ENCODE measurements at places on chromosomes 4 and X.

DNA sequence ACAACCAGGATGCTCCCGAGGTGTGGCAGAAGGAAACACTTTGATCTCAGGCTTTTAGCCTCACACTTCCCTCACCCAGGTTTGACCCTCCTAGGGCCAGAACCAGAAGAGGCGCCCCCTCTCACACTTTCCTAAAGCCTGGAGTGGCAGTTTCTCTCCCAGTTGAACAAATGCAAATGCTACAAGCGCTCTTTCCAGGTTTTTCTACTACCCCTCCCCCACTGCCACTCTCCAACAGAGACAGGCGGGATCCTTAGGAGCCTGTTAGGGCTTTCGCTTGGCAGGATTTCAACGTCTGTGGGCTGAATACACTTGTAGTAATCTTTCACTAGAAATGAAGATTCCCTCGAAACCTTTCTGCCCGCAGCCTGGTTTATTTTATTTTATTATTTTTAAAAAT lies 2.4 kb downstream of the TSC22D3 start:
- DNase-seq, result no peak

- DNase-seq, result no peak
Measured at GRCh38 chrX:120801426-120801825, 74.2 kb downstream of the CT47B1 start.

DNA sequence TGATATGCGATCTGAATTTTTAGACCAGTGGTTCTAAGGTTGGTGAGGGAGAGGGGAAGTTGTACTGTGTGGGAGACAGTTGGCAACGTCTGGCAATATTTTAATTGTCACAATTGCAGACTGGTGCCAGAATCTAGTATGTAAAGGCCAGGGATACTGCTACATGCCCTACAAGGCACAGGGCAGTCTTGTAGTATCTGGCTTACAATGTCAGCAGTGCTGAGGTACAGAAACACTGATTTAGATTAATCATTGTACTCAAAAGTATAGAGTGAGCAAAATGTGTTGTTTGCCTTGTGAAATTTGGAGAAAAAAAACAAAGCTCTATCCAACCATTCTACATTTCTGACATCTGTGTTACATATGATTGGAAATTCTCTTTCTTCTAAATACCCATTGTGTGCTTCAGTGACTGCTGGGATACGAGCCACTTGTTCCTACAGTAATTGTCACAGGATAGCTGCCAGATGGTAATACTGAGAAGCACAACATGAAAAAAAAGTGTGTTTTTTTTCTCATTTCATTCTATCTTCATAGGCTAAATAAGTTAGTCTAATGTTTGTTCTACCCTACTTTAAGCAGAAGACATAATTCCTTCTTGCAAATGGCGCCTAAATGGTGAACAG lies 526.7 kb upstream of the AGA start:
- no peak for DNase-seq

- DNase-seq, result no peak
Measured at GRCh38 chr4:110617646-110618580, 5.0 kb downstream of the PITX2 start.

DNA sequence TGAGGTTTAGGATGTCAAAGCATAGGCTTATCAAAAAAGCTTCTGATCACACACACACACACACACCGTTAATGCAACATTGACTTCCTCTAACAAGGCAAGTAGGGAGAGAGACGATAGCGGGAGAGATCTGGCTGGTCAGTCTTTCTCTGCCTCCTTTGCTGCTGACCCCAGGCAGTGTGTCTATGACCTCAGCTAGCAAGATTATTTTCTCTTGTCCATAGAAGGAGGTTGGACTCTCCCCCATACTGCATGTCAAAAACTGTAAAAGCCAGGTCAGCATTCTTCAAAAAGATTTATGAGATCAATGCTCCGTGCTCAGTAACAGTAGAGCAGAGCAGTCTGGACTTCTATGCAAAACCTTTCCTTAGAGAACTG lies 63.5 kb upstream of the PGM2 start:
- DNase-seq, result no peak
